Stimulated activated CD8-positive, alpha-beta memory T cell treated with anti-CD3 and anti-CD28 coated beads, Interleukin-7, amount 100 ng/mL, for 4 hours (primary cell): ENCODE measurements at places on chromosomes 13 and 19.

DNA sequence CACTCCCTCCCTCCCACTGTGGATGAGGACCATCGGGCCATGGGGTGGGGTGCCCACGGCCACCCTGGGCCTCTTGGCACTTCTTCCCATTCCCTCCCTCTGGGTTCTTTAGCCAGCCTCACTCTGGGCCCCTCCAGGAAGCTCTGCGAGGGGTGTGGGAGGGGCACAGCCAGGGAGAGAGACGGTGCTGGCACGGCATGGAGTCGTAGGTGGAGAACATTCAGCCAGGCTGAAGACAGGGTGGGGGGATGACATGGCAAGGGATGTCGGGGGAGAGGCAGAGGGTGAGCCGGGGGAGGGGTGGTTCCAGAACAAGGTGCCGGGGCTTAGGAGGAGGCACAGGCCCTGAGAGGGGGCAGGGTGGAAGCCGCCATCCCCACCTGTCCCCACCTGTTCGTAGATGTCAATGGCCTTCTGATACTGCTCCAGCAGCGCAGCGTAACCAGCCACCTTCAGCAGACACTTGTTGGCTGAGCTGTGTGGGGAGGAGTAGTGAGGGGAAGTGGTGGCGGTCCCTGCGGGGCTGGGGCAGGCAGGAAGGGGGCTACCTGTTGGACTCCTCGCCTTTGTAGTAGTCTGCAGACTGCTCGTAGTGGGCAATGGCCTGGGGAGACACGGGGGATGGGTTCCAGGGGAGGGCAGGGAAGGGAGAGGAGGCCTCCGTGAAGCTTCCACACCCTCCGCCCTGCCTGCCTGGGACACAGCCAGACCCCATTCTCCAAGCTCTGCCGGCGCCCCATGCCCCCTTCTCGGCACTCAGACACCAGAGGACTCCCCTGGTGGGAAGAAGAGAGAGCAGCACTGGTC lies 8.8 kb upstream of the KPTN start:
- no peak for DNase-seq

GRCh38 chr19:2166741-2167738 lies 3.3 kb downstream of the DOT1L start:
- DNase-seq = no peak

DNA sequence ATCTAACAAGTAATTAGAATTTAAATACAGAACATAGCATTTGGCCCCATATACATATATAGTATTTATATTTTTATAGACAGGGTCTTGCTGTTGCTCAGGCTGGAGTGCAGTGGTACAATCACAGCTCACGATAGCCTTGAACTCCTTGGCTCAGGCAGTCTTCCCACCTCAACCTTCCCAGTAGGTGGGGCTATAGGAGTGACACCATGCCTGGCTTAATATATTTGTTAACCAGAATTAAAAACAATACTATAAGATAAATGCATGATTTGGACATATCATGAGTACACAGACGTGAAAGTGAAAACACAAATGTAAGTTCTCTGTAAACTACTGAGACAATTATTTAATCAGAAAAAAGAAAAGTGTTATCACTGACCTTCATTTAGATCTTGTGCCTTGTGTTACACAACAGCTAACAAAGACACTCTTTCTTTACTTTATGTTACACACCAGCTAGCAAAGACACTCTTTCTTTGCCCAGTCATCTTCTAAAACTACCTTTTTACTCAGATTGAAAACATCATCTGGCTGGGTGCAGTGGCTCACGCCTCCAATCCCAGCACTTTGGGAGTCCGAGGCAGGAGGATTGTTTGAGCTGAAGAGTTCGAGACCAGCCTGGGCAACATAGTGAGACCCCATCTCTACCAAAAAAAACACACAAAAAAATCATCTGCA lies 22.6 kb downstream of the CARS2 start:
- DNase-seq = no peak

- no peak for DNase-seq
These were observed 66.5 kb downstream of the RXFP2 start for GRCh38 chr13:31805841-31806240.

DNA sequence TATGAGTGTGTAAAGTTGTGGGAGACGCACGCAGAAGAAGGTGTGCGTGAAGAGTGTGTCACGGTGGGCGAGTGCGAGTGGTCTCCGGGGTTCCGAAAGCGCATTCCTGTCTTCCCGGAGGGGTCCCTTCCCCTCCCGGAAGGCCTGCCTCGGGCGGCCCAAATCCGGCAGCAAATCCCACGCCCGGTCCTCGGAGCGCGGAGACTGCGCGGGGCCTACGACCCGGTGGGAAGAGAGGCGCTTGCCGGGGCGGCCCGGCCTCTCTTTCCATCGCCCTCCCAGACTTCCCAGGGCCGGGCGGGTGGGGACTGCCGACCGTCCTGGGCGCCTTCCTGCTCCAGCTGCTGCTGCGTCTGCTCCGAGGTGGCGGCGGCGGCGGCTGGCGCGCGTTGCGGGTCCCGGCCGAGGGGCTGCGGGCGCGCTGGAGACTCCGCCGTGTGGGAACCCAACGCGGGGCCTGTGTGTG lies 2.1 kb downstream of the ZIC5 start:
- DNase-seq = no peak

DNA sequence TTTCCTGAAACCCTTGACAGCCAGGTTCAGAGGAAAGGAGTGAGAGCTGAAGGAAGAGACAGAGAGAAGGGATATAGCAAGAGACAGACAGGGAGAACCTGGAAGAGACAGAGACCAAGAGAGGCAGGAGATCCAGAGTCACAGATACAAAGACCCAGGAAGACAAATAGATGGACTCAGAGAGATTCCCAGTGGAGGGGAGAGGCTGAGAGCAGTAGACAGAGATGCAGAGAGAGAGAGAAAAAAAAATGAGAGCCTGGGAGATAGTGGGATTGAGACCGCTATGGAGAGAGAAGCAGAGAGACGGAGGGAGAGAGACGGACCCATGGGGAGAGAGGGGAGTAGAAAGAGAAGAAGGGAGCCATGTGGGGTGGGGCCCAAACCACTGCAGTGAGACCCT lies 763 bp downstream of the FXYD7 start:
- no peak for DNase-seq

- no peak for DNase-seq
These were observed 428.1 kb upstream of the DACH1 start for GRCh38 chr13:72295153-72295552.

GRCh38 chr13:97435794-97436193 lies 1.8 kb downstream of the RAP2A start:
- no peak for DNase-seq
